ENCODE measurements at places on chromosomes 2 and 18. TPM values are rescaled to one million over a fixed set of nuclear protein-coding genes. Genes with fewer than 3 reads are reported as not detected.

CCDC85A gene
- not detected for total RNA-seq

TET3 gene
- total RNA-seq: 6.8 TPM

KCNK3 gene
- total RNA-seq: not detected

CKAP2L gene
- 9.5 TPM for total RNA-seq

TMEM37 gene
- total RNA-seq: 23.7 TPM

GRP gene
- not detected for total RNA-seq

IL1R1 gene
- total RNA-seq: 48.3 TPM

CPLX4 gene
- total RNA-seq: not detected

All from HepG2 (cell line).